ENCODE measurements at places on chromosomes 7 and 10. TPM values are rescaled to one million over a fixed set of nuclear protein-coding genes. Genes with fewer than 3 reads are reported as not detected.

DNA sequence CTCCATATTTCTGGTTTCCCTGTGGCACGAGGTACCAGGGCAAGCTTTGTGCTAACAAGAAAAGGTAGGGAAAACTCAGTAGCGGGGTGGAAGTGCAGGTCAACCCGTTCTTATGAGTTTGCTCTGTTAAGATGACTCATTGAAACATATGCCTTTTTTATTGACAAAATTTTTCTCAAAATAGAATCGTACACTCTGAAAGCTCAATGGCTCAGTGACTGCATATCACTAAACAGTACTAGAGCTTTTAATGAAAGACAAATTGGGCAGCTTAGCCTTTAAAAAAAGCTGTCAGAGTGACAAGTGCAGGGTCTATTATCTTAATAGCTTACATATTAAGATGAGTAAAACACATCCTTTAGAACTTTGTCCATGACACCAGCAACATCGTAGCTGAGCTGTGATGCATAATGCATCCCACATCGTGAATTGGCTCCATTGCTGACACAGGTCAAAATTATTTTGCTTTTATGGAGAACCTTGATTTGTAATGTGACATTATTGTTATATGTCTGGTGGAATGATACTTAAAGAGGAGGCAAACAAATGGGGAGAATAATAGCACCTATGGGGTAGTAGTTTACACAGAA lies 264.4 kb downstream of the ETV1 start:
- DNase-seq, result no peak

GRCh38 chr10:90969947-90970673 lies 49.2 kb upstream of the ANKRD1 start:
- no peak for DNase-seq

- DNase-seq, result no peak
Measured at GRCh38 chr10:21078410-21079329, 181.6 kb upstream of the NEBL start.

DNA sequence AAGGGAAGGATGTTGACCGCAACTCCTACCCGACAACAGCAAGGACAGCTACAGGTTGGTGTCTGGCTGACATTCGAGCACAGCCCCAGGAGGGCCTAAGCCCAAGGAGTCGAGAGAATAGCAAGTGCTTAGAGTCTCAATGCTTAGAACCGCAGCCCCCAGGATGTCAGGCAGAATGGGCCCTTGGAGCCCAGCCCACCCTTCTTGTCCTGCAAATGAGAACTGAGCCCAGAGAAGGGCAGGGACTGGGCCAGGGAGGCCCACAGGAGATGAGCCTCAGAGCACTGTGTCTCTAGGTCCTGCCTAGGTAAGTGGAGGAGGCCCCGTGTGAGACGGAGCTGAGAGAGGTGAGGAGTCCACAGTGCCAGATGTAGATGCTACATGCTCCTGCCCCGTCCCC lies 173.3 kb upstream of the ZMIZ1 start:
- no peak for DNase-seq

The NEUROD6 gene
- total RNA-seq, result not detected

The BMPER gene
- 2.2 TPM for total RNA-seq

The LRMDA gene
- total RNA-seq, result 17.9 TPM

Measured in aorta (tissue), 5 donors.